ENCODE measurements at places on chromosomes 16 and 17.

GRCh38 chr17:61380836-61381525 is 18.7 kb upstream of the TBX2 start:
- no peak for DNase-seq

- no peak for DNase-seq
Observed at GRCh38 chr17:79657036-79657435, 46.2 kb upstream of the RBFOX3 start.

- no peak for DNase-seq
Observed at GRCh38 chr17:18326039-18326438, 10.9 kb downstream of the SMCR8 start.

GRCh38 chr16:52572656-52573055 is 25.7 kb upstream of the TOX3 start:
- no peak for DNase-seq

DNA sequence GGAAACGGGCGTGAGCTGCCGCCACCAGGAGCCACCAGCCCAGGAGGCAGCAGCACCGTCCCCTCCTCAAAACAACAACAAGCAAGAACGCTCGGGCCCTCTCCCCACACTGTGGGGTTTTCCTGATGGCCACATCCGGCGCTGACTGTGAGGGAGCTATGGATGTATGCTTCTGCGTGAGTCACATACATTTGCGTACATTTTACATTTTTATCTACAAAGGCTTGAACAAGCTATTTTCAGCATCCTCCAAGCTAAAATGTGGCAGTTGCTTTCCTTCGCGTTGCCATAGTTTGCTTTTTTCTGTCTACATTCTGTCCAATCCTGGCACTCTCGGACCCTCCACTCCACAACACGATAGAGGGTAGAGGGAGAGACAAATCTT is 2.0 kb upstream of the ABR start:
- no peak for DNase-seq

GRCh38 chr16:88826070-88826840 is 14.5 kb upstream of the APRT start:
- no peak for DNase-seq

GRCh38 chr16:71536752-71537499 is 10.7 kb downstream of the CHST4 start:
- DNase-seq, result no peak
